ENCODE measurements at places on chromosomes 16 and 17.

DNA sequence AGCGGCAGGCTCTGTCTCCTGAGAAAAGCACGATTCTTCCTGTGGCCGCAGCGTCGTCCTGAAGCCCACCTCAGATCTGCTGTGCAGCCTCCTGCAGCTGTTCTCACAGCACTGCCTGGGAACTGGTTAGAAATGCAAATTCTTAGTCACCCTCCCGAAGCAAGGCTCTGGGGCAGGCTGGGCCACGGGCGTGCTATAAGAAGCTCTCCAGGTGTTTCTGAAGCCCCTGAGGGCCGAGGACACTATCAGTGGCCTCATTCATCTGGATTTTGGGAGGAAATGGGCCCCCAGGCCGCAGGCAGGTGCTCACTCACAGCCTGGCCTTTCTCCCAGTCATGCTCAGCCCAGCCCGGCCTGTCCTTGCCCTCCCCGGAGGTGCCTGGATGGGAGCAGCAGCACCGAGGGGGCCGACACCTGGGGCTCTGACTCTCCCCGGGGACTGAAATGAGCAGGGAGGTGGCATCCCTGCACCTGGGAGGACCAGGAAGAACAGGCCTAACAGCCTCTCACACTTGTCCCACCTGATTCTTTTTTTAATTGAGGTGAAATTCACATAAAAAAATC lies 10.4 kb upstream of the NLRC3 start:
- DNase-seq: no peak

GRCh38 chr16:69320740-69321073 lies 9.6 kb downstream of the VPS4A start:
- DNase-seq: no peak

GRCh38 chr16:66553223-66553622 lies 847 bp downstream of the CKLF start:
- no peak for DNase-seq

DNA sequence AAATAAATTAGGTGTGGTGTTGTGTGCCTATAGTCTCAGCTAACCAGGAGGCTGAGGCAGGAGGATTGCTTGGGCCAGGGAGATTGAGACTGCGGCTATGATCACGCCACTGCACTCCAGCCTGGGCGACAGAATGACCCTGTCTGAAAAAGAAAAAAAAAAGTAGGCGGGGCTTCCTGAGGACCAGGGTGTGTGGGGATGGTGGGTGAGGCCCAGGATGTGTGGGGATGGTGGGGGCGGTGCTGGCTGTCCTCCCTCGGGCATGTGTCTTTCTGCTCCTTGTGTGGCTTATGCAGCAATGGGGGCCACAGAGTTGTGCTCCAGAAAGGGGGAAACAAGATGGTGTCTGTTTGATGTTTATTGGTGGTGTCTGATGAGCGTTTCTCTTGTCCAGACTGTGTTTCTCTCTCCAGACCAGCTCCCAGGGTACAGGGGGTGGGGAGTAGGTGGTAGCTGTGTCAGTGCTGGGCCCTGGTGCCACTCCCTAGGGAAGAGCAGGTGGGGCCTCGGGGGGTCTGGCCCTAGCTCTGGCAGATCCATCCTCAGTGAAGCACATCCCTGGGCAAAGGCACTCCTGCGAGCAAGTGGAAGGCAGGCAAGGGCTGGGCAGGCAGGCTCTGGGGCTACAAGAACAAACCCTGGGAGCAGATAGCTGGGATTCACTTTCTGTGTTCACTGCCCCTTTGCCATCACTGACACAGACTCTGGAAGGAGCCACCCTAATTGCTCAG lies 2.3 kb downstream of the LCAT start:
- DNase-seq: no peak

GRCh38 chr17:9520649-9521048 lies 55.0 kb downstream of the STX8 start:
- no peak for DNase-seq

DNA sequence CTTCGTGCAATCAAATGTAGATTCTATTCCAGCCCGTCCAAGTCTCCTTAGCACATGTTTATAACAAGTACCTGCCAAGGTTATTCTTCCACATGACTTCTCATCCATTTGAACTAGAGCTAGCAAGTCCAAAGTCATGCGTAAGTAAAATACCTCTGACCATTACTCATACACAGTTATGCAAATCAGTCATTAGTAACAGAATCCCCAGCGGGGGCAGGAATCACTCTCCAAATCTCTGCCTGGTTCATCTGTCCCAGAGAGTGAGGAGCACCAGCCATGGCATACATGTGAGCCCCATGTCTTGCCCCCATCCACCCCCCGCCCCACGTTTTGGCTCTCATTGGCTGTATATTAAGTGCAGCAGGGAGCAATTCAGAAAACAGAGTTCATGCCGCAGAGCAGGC lies 27.7 kb downstream of the SRL start:
- no peak for DNase-seq

DNA sequence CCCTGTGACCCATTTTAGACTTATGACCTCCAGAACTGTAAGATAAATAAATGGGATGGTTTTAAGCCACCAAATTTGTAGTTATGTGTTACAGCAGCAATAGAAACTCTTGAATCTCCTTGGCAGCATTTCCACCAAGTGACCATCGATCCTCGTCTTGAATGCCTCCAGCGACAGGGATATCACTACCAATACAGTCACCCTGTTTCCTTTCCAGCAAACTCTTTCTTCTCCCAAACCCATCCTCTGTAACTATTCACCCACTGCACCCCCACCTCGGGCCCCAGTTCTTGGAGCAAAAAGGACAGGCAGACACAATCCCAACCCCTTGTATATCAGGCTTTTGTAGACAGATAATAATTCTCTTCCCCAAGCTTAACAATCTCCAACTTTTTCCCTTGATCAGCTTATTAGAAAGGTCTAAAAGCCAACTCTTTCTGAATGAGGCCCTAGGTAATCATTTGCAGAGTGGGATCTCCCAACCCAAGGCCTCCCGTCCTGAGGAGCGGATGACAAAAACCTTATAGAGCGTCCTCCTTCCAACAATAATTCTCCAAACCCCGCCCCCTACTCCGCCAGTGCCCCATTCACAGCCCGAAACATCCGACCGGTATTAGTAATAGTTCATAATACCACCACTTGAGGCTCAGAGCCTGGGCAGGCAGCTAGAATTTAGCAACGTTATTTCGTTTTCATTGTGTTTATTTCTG lies 14.7 kb upstream of the PLLP start:
- DNase-seq: no peak

DNA sequence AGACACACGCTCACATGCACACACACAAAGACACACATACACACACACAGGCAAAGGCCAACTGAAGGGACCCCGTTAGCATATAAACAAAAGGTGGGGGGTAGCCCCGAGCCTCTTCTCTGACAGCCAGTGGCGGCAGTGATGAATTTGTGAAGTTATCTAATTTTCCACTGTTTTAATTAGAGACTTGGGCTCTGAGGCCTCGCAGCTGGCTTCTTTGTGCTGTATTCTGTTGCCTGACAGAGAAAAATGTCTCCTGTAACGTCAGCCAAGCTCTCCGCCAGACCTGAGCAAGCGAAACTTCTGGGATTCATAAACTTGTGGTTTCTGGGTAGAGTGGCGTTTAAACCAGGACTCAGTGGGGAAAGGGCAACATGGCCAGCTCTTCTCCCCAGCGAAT lies 113.9 kb upstream of the FOXF1 start:
- no peak for DNase-seq

- no peak for DNase-seq
Measured at GRCh38 chr17:1554751-1555540, 7.6 kb downstream of the PITPNA start.

DNA sequence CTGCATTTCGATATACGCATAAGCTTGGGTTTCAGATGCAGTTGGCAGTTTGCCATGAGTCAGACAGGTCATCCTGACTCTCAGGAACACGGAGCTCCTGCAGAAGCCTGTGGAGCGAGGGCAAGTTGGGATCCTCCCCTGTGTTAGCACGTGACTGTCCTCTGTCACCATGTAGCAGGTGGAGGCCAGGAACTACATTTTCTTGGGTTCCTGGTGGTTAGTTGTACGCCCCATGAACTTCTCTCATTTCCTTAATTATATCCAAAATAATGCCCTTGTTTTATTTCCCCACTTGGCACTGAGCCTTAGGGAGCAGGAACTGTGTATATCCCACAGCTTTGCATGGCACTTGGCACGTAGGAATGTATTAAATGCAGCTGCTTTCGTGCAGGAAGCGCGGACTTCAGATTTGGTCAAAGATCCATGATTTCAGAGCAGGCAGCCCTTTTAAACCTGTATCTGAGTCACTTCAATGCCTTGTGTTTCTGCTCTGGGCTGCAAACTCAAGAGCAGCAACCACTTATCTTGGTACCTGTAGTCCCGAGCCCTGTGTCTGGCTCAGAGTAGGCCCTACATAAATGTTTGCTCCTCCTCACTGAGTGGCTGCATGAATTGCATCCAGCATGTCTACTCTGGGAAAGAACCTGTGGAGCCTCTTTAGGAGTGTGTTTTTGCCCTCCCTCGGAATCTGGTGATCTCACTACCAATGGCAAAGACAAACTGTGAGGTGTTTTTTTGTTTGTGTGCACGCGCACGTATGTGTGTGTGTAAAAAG lies 428.4 kb downstream of the MAF start:
- no peak for DNase-seq

DNA sequence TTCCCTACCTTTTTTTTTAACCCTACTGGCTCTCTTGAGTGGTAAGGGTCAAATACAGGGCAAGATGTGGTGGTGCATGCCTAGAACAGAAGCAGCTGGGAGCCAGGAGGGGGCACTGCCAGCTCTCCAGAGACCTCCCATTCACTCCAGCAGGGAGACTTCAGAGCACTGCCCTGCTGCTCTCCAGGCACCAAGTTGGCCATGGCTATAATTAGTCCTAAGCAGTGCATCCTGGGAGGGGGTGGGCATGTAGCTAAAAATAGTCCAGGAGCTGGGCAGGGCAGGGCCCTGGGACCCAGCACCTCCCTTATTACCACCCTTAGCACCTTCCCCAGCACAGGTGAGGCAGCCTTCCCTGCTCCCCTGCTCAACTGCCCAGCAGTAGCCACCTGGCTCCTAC lies 3.5 kb downstream of the CORO6 start:
- no peak for DNase-seq

GRCh38 chr17:55577687-55578086 lies 66.4 kb upstream of the SMIM36 start:
- no peak for DNase-seq

DNA sequence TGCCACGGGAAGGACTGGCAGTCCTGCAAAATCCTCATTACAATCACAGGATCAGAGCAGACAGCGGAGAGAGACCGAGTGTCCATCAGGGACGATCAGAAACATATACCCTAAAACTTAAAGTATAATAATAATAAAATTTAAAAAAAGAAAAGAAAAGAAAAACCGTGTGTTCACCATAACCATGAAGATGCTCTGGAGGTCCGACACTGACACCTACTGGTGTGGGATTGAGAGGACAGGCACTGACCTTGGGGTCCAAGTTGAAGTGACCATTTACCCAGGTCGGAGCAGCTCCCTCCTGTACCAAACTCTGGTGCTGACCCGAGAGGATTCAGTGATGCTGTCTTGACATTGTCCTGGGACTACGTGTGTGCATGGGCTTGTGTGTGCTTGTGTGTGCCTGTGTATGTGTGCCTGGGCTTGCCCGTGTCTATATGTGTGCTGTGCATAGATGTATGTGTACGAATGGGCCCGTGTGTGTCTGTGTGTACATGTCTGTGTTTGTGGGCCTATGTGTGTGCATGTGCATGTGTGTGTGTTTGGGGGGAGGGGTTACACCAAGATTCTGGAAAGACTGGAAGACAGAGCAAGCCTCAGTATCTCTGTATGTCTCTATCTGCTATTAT lies 10.0 kb upstream of the CD300LD start:
- DNase-seq: no peak

- DNase-seq: no peak
Measured at GRCh38 chr17:8223356-8224126, 13.2 kb upstream of the AURKB start.

DNA sequence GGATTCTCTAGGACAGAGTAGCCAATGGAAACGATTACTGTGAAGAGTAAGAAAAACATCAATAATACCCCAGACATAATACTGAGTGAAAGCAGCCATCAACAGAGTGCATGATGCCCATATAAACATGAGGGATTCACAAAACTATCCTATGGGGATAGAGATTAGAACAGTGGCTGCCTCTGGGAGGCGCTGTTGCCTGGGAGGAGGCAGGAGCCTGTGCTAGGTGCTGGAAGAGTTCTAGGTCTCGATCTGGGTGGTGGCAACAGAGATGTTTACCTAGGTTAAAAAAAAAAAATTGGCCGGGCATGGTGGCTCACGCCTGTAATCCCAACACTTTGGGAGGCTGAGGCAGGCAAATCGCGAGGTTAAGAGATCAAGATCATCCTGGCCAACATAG lies 7.9 kb downstream of the FA2H start:
- DNase-seq: no peak

- DNase-seq: no peak
Measured at GRCh38 chr17:2797637-2798036, 1.4 kb downstream of the RAP1GAP2 start.

- no peak for DNase-seq
Measured at GRCh38 chr16:55773859-55774549, 58.9 kb downstream of the CES1 start.
